ENCODE measurements at places on chromosomes 2 and 18.

DNA sequence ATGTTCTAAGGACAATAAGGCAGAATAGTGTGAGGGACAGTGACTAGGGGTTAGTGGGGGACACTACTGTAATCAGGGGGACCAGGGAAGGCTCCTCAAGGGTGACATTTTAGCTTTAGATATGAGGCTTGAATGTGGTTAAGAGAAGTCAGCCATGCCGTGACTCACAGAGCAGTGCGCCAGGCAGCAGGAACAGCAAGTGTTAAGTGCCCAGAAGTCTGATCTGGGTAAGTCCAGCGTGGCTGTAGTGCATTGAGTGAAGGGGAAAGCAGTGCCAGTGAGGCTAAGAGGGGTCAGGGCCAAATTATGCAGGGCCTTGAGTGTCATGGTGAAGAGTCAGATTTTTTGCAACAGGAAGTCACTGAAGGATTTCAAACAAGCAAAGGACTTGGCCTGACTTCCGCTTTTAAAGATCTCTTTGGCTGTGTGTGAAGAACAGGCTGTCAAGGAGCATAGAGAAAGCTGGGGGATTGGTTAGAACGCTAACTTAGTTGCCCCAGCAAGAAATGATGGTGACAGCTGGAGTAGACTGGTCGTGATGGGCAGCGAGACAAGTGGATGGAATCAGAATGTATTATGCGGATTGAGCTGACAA is 151.5 kb downstream of the MSH2 start:
- DNase-seq: no peak

GRCh38 chr18:50944245-50944932 is 23.5 kb upstream of the ELAC1 start:
- DNase-seq: no peak

GRCh38 chr2:96715658-96716057 is 24.2 kb downstream of the LMAN2L start:
- no peak for DNase-seq

GRCh38 chr2:109398366-109399015 is 215.3 kb downstream of the SEPTIN10 start:
- DNase-seq: no peak

DNA sequence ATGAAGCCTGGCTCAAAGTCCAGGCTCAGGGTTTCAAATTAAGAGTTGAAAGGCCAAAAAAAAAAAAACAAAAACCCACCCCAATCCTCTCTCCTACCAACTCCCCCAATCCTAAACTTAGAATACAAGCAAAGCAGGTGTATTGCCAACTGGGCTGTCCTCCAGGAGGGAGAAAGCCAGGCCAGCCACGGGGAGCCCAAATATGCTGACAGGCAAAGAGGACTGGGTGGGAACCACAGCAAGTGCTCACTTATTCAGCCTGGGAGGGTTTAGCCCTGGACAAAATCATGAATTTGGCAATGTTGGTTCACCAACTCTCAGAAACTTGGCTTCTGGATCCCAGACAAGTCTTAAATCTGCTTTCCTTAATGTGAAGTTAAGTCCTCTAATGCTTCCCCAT is 36.5 kb downstream of the GKN2 start:
- DNase-seq: no peak

DNA sequence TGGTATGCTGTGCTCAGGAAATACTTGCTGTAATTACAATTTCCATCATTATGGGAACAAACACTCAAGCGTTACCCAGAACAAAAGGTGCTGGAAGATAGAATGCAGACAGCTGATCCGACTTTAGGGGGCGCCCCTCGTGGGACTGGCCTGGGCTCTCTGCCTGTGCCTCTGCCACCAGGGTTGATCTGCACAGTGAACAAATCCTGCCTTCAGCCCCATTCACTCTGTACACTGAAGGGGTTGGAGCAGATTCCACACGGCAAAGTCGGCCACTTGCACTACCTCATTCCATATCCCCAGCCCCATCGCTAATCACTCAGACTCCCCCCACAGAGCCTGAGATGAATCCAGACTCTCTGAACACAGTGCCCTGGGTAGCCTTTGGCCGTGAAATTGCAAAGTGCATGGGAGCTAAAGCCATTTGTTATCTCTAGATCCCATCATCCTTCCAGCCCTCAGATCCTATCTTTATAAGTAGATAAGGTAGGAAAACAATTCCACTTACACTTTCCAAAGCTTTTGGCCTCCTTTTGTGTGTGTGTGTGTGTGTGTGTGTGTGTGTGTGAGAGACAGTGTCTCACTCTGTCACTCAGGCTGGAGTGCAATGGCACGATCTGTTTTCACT is 69.3 kb downstream of the INPP5D start:
- DNase-seq: no peak

DNA sequence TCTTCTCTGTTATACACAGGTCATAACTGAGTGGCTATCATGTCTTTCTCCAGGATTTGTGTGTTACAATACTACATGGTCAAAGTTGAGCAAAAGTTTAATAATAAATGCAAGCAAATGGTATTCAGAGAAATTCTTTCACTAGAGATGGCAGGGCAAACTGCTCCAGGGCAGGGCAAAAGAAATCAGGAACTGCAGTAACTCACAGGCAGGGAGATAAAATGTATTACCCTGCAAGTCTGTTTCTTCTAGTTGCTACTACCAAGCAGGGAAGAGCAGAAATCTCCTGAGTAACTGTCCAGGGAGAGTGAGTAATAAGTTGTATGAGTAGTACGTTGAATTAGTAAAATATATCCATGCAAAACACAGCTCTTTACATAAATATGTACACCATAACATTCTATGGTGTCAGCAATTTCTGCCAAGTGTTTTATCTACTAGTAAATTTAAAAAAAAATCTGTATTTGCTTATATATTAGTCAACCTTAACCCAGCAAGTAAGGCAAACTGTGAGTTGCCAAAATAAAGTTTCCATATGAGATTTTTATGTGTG is 404.1 kb downstream of the ZEB2 start:
- no peak for DNase-seq

GRCh38 chr2:226932443-226932842 is 96.6 kb downstream of the RHBDD1 start:
- DNase-seq: no peak

GRCh38 chr18:24659827-24660720 is 199.6 kb downstream of the HRH4 start:
- DNase-seq: no peak

Data from activated T-cell treated with anti-CD3 and anti-CD28 coated beads for 4 hours (primary cell).